ENCODE measurements at places on chromosomes 4 and X.

- no peak for DNase-seq
These were observed 2234.4 kb downstream of the ARAP2 start for GRCh38 chr4:34009951-34010350.

DNA sequence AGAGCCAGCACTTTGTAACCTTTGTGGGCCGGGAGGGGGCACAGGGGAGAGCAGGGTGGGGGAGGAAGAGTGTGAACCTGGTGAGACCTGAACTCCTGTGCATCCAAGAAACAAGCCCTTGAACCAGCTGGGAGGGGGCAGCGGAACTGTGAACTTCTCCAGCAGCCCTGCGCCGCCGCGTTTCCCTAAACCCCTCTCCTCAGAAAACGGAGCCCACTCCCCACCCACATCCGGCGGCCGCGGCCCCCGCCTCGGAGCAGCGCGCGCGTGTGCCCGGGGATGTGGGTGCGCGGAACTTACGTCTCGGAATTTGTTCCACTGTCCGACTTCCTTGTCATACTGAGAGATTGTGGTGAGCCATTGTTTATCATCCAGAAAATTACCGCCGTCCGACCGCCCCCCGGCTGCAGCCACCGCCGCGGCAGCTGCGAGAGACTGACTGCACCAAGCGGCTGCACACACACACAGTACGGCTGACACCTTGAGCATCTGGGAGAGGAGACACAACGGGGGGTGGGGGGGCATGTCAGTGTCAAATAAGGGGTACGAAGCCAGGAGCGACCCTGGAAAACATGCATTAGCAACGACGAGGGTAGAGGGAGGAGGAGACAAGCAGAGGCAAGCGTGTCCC, 494 bp downstream of the SPOCK3 start:
- no peak for DNase-seq

GRCh38 chr4:78707793-78708192, 68.4 kb upstream of the BMP2K start:
- no peak for DNase-seq

- no peak for DNase-seq
These were observed 381.5 kb upstream of the GALNT7 start for GRCh38 chr4:172787111-172787510.

GRCh38 chr4:86497131-86497530, 97.0 kb upstream of the PTPN13 start:
- no peak for DNase-seq

GRCh38 chr4:123606946-123607542, 210.4 kb downstream of the SPRY1 start:
- no peak for DNase-seq

DNA sequence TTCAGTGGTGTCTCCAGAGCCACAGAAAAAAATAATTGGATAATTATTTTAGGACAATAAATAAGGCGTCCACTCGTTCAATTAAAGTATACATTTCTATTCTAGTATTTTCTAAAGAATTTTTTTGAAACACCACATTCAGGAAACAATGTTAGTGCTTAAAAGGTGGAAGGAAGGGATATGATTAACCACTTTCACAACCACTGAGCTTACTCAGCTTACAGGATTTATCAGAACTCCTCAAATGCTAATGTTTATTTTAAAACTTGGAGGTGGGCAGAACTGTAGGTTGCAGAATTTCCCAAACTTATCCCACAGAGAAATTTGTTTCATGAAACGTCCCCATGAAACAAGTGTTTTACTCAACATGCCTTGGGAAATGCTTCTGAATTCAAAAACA, 54.3 kb upstream of the MAGEB2 start:
- DNase-seq, result no peak

GRCh38 chrX:133335027-133335426, 80.3 kb downstream of the GPC4 start:
- DNase-seq, result no peak

DNA sequence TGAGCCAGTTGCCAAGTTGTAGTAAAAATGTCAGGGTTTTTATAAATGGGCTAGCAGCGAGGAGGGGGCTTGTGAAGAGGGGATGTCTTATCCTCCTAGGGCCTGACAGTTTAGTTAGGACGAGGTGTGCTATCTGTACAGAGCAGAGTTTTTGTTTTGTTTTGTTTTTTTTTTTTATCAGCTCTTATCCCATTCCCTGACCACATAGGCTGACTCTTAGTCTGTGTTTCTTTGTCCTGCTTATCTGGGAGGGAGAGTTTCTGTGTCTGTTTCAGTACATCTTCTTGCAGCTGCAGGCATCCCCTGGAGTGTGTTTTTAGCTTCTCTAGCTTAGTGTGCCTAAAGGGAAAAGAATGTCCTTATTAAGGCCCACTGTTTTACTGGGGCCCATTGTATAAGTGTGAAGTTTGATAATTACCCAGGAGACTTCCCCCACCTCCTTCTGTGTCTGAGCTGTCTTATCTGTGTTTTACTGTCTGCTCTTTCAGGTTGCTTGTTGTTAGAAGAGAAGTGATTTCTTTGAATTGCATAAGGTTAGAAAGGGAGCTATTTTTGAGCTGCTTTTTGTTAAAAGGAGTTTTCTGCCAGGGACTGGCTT, 32.0 kb downstream of the PAGE2 start:
- DNase-seq, result no peak

DNA sequence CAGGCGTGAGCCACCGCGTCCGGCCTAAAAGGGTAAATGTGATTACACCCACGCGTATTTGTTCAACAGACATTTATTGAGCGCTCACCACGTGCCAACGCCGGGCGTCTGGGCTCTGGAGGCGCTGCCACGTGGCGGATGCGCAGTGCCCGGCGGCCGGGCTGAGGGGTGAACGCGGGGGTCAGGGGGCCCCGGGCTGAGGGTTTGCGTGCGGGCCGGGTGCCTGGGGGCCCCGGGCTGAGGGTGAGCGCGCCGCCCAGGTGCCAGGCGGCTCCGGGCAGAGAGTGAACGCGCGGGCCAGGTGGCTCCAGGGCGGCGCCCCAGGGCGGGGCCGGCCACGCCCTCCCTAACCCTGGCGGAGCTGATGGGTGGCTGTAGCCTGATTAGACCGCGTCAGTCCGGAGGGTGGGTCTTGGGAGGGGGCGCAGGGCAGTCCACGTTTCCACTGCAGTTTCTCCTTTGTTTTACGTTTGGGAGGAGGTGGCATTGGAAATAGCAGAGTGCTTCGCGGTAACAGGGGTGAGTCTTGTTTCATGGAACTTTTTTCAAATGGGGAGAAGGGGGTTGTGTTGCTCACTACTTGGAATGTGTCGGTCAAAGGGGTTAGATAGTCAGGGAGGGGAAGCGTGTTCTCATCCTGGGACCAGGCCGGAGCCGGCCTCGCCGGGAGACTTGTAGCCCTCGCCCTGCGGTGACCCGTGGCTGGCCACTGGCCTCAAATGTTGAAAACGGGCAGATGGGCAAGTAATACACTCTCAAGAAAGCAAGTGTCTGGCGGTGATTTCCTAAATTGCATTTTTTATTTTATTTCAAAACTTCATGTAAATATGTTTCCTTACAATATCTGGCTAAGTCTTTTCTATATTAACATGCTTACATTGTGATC, at the start of gene ZFP42:
TSS of gene ZFP42 (plus strand) at position 450 of the 886 bp plus-strand sequence. CDS start 7,037 bp downstream, outside the sequence.
- DNase-seq, result no peak

DNA sequence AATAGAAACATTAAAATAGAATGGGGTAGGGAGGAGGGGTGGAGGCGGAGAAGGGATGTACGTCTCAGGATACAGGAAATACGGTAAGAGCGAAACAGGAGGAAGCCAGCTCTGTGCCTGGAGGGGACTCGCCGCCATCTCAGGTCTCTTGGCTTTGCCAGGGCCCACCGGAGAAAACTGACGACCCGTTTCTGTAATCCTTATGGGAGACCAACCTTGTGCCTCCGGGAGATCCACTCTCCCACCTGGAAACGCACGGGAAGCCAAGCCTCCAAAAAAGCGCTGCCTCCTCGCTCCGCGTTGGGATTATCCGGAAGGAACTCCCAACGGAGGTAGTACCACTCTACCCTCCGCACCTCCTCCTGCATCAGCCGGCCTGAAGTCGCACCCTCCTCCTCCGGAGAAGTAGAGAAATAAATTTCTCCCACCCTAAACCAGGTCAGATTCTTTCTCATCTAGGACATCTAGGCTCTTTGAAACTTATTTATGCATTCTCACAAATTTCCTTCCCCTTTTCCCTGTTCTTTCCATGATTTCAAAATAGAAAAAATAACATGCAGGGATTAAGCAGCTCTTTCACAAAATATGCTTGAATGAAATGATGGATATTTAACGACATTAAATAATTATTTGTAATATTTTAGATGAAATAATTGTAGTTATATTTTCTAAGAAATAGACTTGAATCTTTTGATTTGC, at the start of gene NBDY:
TSS of gene NBDY (plus strand) at position 92 of the 699 bp plus-strand sequence. CDS start at position 203, 111 bp downstream.
- DNase-seq, result no peak
